ENCODE measurements at places on chromosomes 6 and 20. TPM values are rescaled to one million over a fixed set of nuclear protein-coding genes. Genes with fewer than 3 reads are reported as not detected.

Gene TFAP2C
- 4.4 TPM for polyA plus RNA-seq

Gene E2F1
- polyA plus RNA-seq = 5.1 TPM

Gene POM121L2
- not detected for polyA plus RNA-seq

Gene SYNGAP1
- 5.7 TPM for polyA plus RNA-seq

Gene NECAB3
- 13.4 TPM for polyA plus RNA-seq

Gene BMP6
- polyA plus RNA-seq = 0.06 TPM

Gene PRDM1
- polyA plus RNA-seq = 5.2 TPM

Gene F13A1
- not detected for polyA plus RNA-seq

DNA sequence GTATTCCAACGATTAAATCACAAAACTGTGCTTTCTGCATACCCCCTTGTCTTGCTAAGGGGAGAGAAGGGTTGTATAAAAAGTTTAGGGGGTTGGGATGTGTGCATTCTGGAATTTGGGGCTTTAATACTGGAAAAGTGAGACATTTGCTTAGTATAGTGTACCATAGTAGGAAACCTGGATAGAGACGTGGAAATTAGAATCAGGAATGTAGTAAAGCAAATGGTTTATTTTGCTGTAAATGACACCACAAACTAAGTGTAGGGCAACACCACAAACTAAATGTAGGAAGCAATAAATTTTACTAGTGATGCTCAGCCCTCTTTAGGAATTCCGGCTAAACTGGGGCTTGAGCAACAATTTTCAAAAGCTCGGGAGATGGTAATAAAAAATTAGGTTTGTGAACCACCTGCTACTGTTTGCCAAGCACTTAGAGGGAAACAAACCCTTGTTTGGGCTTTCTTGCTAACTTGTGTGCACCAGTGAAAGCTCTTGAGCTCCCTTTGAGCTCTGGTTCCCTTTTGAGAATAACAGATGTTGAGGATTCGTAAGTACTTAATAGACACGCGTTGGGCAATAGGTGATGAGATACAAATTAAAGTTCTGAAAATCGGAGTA, 13.8 kb downstream of the BRD2 start:
- no peak for DNase-seq

GRCh38 chr6:170533792-170534191, 19.3 kb downstream of the PSMB1 start:
- no peak for DNase-seq

DNA sequence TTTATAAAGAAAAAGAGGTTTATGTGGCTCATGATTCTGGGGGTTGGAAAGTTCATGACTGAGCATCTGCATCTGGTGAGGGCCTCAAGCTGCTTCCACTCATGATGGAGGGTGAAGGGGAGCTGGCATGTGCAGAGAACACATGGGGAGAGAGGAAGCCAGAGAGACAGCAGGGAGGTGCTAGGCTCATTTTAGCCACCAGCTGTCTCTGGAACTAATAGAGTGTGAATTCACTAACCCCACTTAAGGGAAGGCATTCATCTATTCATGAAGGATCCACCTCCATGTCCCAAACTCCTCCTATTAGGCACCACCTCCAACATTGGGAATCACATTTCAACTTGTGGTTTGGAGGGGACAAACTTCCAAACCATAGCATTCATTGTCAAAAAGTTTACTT, 137.3 kb upstream of the PMEPA1 start:
- DNase-seq = no peak

- DNase-seq = no peak
Observed at GRCh38 chr6:10720265-10720959, 2.5 kb upstream of the TMEM14C start.

DNA sequence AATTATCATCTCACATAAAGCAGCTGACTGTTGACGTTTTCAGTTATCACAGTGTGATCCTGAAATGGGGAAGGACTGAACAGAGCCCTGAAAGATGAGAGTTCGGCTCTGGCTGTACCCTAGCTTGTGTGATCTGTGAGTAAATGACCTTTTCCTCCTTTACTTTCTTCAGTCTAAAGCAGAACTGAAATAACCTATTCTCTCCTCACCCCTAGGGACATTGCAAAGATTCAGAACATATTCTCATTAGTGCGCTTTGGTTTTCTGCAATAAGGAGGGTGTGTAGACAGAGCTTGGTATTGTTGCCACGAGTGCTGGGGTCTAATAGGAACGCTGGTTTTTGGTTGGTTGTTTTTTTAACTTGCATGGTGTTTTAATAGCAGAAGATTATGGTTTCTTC, 16.7 kb downstream of the FARS2 start:
- DNase-seq = no peak

- DNase-seq = no peak
Observed at GRCh38 chr20:60361761-60362395, 403.7 kb downstream of the CDH26 start.

DNA sequence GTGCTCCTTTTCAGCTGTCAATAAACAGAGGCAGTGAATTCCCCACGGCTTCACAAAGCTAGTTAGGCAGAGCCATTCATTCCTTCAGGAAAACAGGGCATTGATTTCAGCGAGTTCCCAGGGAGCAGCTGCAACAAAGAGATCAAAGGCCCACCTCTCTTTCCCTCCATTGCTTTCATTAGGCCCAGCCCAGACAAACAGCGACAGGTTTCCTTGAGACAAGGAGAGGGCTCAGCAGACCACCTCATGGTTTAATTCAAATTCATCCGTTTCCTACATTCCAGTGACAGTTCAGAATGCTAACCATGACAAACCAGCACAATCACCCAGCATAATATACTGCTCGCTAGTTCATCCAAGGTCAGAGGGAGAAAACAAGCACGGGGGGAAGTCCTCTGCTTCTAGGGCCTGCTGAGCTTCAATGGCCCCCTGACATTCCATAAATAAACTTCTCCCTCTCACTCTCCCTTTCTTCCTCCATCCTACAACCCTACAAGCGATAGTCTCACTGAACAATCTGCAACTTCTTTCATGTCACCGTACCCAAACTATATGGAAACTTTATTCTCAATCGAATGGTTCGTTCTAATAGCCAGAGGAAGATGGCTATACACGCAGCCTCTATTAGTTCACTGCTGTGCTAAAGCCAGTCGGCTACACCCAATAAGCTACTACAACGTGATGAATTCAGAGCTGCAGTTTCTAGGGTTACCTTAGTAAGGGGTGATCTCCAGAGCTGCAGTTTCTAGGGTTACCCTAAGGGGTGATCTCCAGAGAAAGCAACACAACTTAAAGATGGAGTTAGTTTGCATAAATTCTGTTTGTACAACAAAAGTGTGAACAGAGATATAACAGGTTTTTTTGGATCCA, 34.7 kb downstream of the PLAGL1 start:
- DNase-seq = no peak

DNA sequence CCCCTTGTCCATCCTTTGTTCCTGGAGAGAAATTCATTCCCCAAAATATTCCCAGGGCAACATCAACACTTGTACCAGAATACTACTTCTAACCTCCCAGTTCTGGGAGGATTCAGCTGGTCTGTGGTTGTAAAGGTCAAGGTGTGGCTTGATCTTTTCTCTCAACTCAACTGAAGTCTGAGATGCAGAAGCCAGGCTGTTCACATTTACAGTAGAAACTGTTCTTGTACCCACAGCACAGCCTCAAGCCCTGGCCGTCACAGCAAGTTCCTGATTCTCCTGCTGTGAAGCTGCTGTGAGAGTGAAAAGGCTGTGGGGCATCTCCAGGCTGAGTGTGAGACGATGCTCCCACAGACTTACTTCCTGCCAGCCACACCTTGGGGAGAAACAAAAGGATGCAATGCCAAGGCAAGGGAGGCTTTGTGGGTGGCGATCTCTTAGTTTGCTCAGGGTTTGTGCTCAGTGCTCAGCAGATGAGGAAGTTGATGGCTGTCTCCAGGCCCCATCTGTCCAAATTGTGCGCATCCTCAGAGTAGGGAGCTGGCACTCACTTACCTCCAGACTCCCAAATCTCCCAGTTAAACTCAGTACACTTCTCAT, 143.9 kb upstream of the FOXA2 start:
- no peak for DNase-seq

DNA sequence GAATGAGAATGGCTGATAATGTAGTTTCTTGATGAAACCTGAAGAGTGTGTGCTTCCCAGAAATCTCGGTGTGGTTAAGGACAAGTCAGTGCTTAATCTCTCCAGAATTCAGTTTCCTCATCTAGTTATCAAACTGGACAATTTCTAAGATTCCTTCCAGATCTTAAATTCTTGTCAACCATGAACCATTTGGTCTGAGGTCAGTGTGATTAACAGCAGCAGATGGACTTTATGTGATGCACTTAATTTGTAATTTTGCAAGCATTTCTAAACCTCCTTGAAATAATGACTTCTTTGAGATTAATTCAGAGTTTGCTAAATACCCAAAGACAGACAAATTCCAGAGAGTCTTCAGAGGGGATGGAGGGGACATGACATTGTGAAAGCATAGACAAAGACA, 160.3 kb downstream of the KIF16B start:
- peak; percentile 5 for DNase-seq

- DNase-seq = no peak
Observed at GRCh38 chr6:11711984-11712711, 66.5 kb downstream of the ADTRP start.

DNA sequence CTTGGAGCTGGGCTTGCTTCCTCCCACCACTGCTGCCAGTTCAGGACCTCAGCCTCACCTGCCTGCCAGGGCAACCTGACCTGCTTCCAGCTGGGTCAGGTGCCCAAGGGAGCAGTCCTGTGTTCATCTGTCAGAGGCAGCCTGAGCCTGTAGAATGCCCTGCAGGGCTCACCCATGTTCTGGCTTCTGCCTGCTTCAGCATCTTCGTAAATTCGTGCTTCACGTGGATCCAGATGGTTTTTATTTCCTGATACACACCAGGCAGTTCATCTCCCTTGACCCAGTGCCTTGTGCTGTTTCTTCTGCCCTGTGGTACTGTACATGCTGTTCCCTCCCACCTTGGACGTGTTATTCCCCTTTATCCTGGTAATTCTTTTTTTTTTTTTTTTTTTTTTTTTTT, 50.2 kb downstream of the ARID1B start:
- DNase-seq = no peak

GRCh38 chr6:107657373-107657754, 166.7 kb downstream of the SCML4 start:
- DNase-seq = no peak

- DNase-seq = no peak
Observed at GRCh38 chr6:169766232-169766631, 14.8 kb downstream of the ERMARD start.

DNA sequence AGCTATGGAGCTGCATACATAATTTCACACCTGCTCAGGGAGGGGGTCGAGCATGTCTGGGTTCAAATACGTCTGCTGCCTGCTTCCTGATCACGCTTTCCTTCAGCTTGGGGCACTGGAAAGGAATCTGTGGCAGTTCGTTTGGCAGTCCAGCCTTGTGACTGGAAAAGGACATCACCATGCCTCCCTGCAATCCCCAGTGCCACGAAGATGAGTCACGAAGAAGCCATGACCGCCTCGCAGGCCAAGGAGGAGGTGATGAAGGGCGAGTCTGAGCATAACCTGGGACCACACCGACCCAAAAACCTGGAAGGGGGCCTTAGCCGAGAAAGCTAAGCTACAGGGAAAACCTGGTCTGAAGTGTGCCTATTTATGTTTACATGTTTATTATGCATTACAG, 13.1 kb downstream of the JAG1 start:
- no peak for DNase-seq

- DNase-seq = no peak
Observed at GRCh38 chr20:23190557-23190956, 104.4 kb upstream of the CD93 start.

GRCh38 chr20:54668271-54669039, 193.1 kb downstream of the DOK5 start:
- DNase-seq = no peak

DNA sequence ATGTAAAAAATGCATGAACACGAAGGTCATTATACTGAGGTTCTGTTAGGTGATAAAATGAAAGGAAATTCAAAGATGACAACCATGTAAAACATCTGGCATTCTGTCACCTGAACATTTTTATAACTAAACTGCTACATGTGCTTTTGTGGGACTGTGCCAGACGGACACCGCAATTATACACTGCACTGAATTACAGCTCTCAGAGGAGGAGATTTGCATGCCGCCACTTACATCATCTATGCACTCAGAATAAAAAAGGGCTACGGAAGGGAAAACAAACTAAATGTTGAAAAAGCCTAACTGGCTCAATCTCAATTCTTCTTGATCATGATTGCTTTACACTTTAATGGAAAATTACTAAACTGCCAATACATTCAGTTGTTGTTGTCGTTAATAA, 614.0 kb upstream of the EYS start:
- no peak for DNase-seq

DNA sequence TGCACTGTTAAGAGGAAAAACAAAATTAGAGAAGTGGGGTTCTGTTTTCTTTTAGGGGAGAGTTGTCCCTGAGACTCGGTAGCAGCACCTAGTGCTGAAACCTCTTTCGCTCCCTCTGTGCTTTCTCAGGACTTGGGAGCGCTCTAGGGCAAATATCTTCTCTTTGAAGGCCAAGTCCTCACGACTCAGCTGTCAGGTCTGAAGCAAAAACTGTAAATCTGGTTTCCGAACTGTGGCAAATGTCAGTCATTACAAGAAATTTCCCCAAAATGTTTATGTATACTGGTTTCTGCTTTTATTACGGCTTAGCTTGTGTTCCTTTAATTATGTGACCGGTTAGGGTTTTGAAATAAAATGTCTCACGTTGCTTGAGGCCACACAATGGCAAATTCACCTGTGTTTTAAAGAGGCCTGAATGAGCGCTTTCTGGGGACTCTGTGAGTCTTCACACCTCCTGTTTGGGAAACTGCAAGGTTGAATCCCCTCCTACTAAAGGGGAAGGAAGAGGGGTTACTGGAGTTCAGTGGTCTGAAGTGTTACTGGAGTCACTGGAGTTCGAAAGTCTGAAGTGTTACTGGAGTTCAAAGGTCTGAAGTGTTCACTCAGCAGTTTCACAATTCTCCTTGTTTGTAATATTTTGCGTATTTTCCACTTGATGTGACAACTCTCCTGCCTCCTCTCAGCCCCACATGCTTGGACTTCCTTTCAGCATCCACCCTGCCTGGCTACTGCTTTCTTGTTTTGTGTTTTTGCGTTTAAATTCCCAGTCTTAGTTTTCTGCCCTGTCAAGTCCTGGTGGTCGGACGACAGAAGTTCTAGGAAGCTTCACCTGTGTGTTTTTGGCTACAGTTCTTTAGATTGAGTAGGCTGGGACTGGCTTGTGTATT, 1.6 kb downstream of the SMPDL3A start:
- no peak for DNase-seq
